ENCODE measurements at places on chromosomes 1 and 21. TPM values are rescaled to one million over a fixed set of nuclear protein-coding genes. Genes with fewer than 3 reads are reported as not detected.
A peak's percentile ranks its signal among the peaks of the same experiment; 100 is the strongest.

GRCh38 chr1:57124768-57125446 is 159.1 kb upstream of the C8B start:
- DNase-seq, result no peak

- no peak for DNase-seq
Observed at GRCh38 chr1:225700889-225701465, 48.1 kb upstream of the ENAH start.

- DNase-seq, result no peak
Observed at GRCh38 chr1:183030053-183030452, 6.8 kb downstream of the LAMC1 start.

The LMX1A gene
- polyA plus RNA-seq, result not detected

The CHI3L2 gene
- 0.09 TPM for polyA plus RNA-seq

- no peak for DNase-seq
Observed at GRCh38 chr1:188599313-188599712, 1770.6 kb downstream of the PLA2G4A start.

GRCh38 chr1:224799083-224799482 is 130.4 kb upstream of the DNAH14 start:
- DNase-seq, result no peak

The SPATA46 gene
- 0.45 TPM for polyA plus RNA-seq

The LMO4 gene
- polyA plus RNA-seq, result 118 TPM

DNA sequence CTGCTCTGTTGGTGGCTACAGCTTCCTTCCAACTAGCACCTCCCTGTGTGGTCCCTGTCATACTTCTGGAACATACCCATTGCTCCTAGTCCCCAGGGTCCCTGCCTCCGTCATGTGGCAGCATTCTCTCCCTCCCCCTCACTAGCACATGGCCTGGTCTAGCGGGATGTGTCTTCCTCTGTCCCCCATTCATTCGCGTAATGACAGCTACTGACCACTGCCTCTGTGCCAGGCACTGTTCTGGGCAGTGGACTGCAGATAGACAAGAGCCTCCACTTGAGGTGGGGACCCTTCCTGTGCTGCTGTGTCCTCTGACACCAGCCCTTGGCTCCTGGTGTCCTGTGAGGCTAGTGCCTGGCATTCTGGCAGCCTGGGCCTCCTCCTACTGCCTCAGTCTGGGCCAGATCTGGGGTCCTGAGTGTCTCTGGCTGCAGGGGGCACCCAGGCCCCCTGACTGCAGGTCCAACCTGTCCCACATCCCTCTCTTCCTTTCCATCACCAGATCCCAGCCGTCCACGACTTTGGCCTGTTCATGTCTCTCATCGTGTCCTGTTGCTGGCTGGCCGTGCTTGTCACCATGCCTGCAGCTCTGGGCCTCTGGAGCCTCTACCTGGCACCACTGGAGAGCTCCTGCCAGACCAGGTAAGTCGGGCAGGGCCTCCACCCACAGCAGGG is 38.1 kb downstream of the DISP3 start:
- no peak for DNase-seq

The KCNN3 gene
- 2.9 TPM for polyA plus RNA-seq

GRCh38 chr1:58454385-58454784 is 92.1 kb downstream of the OMA1 start:
- DNase-seq, result no peak

GRCh38 chr1:18921516-18922251 is 19.3 kb upstream of the ALDH4A1 start:
- no peak for DNase-seq

GRCh38 chr1:199691540-199691939 is 336.0 kb upstream of the NR5A2 start:
- peak; percentile 33 for DNase-seq

- no peak for DNase-seq
Observed at GRCh38 chr1:16117369-16117768, 38.5 kb downstream of the EPHA2 start.

DNA sequence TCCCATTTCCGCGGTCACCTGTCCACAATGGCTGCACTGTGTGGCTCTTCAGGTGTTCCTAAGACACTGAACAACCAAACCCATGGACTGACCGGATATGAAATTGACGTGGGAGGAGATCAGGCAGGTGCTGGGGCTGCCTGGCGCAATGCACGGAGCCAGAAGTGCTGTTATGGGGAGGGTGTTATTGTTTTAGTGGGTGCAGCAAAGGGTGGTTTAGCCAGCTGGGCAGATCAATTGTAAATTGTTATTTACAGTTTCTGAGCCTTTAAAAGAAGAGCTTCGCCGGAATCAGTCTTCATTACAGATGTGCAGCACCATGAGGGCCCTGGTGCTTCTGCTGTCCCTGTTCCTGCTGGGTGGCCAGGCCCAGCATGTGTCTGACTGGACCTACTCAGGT is at the start of gene CA6:
Gene CA6 (plus strand): TSS at position 301 of the 400 bp plus-strand sequence. CDS start 19 bp downstream, at position 320.
- DNase-seq, result no peak

DNA sequence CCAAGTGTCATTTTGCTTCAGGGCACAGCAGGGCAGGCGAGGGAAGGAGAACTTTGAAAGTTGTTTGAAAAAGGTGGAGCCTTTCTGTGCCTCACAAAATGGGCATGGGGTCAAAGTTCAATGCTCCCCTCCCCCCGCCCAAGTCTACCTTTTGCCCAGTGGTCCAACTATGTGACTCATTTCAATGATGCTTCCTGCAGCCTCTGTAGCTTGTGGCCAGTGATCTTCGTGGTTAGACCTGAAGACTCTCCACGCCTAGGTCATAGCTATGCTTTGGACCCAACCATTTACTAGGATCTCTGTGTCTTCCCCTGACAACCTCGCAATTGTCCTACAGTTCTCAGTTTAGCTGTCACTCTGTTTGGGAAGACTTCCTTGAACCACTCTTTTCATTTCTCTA is 280.3 kb upstream of the GJB5 start:
- DNase-seq, result no peak

The RC3H1 gene
- 15.3 TPM for polyA plus RNA-seq

The S100A14 gene
- polyA plus RNA-seq, result 22.1 TPM

DNA sequence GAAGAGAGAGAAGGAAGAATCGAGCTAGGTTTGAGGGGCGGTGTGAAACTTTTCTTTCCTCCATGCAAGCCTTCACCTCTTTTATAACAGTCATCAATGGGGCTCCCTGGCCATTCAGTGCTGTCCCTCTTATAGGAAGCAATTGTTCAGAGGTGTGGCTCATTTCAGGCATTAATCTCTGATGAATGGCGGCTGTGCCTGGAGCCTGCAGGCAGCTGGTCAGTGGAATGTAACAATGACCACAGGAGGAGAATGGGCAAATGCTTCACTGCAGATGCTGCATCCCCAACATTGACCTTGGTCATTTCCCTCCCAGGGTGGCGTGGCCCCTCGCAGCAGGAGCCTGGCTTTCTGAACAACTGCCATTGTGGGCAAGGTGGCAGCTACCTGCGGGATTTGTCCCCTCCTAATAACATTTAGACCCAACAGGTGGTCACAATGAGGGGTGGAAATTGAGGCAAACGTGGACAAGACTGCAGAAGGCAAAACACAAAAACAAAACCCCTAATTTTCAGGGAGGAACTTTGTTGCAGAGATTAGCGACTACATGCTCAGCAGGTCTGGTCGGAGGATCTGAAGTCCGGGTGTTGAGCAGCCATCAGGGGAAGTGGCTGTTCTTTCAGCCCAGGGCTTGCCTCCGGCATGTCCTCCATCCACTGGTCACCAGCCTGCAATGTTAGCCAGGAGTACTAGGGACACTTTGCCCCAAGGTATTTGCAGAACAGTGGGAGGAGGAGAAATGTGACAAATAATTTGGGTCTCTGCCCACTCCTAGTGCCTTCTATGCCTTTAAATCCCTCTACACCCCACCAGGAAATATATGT is 97.3 kb upstream of the PAXBP1 start:
- no peak for DNase-seq

DNA sequence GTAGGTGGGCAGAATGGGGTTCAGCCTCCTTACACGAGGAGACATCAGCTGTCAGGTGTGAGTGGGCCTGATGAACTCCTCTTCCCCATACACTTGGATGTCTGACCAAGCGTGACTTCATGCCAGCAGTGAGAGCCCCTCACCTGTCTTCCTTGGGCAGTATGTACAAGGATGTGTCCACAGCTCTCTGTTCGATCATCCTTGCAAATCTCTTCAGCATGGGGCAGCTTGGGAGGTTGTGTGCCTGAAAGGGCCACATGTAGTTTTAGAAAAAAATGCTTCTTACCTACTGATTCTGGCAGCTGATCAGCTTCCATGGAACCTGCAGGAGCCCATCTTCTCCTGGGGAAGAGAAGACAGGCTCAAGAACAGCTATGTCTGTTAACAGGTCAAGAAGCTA is 18.0 kb downstream of the ACP6 start:
- no peak for DNase-seq

The S1PR1 gene
- polyA plus RNA-seq, result 20.0 TPM
